ENCODE measurements at places on chromosomes 2 and 18. TPM values are rescaled to one million over a fixed set of nuclear protein-coding genes. Genes with fewer than 3 reads are reported as not detected.

Gene ASXL3
- total RNA-seq: 0.07 TPM

Gene NEUROD1
- total RNA-seq: not detected

Gene HRH4
- total RNA-seq: not detected

Gene ABCG5
- not detected for total RNA-seq

Gene PRKAG3
- total RNA-seq: not detected

Data from pulmonary artery endothelial cell (primary cell).